Thyroid gland (tissue), 4 donors: ENCODE measurements at places on chromosomes 12 and 14. TPM values are rescaled to one million over a fixed set of nuclear protein-coding genes. Genes with fewer than 3 reads are reported as not detected.
A peak's percentile ranks its signal among the peaks of the same experiment; 100 is the strongest.

GRCh38 chr12:94779485-94779884, 129.1 kb upstream of the TMCC3 start:
- H3K36me3 ChIP-seq = no peaks in the 10 kb centered on the region
- no peak overlapping the region for H3K27ac ChIP-seq
- DNase-seq = no peak

DNA sequence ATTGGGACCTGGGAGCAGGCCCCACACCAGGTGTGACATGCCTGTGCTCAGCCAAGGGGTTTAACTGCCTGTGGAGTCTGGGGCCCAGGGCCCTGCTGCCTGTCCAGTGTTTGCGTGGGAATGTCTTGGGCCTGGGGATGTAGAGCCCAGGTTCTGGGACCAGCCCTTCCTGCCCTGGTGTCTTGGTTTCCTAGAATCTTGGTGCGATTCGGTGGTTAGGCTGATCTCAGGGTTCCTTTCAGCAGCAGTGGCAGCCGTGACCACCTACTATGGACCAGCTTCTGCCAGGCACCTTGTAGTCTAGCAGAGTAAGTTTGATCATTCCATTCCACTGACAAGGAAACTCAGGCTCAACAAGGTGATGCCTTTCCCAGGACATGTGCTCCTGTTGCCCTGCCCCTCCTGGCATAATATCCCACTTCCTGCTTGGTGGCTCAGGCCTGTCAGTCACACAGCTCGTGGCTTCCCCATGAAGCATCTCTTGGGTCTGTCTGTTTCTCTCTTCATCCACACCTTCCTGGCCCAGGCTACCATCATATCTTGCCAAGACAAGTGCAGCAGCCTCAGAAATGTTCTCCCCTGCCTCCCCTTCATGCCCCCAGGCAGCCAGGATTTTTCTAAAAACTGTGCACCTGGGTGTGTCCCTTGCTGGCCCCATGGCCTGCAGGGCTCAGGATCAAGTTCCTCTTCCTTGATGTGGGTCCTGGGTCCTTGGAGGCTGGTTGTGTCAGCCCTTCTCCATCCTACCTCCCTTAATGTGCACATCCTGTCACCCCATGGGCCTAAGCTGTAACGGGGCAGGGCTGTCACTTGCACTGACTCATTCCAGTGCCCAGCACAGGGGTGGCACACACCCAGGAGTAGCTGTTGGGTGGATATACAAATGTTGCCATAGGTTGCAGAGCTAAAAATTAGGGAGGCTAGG, 101.6 kb downstream of the SLC25A47 start:
- H3K4me1 ChIP-seq = no peaks in the 10 kb centered on the region
- no peak for DNase-seq
- H3K36me3 ChIP-seq = no peaks in the 10 kb centered on the region
- no peak overlapping the region for H3K4me3 ChIP-seq

The ATXN3 gene
- total RNA-seq = 28.0 TPM

The SLC5A8 gene
- total RNA-seq = 114 TPM

DNA sequence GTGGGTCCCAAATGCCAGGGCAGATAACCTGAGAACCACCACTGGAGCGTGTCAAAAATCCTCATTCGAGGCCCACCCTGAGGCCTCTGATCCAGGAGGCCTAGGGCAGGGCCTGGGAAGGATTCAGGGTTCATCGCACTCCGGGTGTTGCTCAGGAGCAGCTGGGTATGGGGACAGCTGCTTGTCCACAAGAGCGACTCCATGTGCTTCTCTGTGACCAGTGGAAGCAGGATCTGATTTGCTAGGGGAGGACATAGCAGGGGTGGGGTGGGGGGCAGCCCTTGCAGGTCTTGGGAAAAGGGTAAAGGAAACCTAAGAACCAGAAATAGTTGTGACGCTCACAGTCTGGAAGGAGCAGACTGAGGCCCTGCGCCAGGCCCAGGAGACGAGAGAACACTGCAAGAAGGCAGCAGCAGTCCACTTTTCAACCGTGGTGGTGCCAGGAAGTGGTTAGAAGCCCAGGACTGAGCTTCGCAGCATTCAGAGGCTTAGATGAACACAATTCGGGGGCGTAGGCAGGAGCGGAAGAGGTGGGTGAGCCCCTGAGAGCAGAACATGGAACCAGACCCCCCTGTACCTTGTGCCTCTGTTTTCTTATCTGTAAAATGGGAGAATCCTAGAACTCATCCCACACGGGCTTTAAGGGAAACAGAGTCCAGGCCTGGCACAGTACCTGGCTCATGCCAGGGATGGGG, 33.7 kb downstream of the ITPK1 start:
- H3K27ac ChIP-seq = peak overlapping the region; percentile 27
- H3K27me3 ChIP-seq = no peaks in the 10 kb centered on the region
- no peak overlapping the region for H3K4me3 ChIP-seq
- H3K36me3 ChIP-seq = no peaks in the 10 kb centered on the region
- no peak for DNase-seq
- H3K4me1 ChIP-seq = peaks cover 69% of the 10 kb centered on the region

- H3K27me3 ChIP-seq = no peaks in the 10 kb centered on the region
- H3K4me3 ChIP-seq = no peak overlapping the region
- no peak overlapping the region for H3K27ac ChIP-seq
- no peaks in the 10 kb centered on the region for H3K4me1 ChIP-seq
Observed at GRCh38 chr12:70619471-70620152, 17.6 kb downstream of the PTPRB start.

DNA sequence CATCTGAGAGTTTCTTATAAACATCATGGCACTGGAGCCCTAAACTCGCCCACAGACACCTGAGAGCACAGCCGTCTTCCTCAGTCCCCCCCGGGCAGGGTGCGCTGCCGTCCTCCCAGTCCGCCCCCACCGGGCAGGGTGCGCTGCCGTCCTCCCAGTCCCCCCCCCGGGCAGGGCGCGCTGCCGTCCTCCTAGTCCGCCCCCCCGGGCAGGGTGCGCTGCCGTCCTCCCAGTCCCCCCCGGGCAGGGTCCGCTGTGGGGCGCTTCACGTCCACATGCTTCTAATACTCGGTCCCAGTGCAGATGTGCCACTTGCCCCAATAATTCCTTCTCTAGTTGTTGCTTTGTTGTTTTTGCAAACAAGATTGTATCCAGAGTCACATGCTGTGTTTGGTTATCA, 6.9 kb upstream of the ADSS1 start:
- H3K27ac ChIP-seq = no peak overlapping the region
- H3K27me3 ChIP-seq = no peaks in the 10 kb centered on the region
- H3K4me1 ChIP-seq = no peaks in the 10 kb centered on the region
- DNase-seq = no peak
- H3K4me3 ChIP-seq = no peak overlapping the region

DNA sequence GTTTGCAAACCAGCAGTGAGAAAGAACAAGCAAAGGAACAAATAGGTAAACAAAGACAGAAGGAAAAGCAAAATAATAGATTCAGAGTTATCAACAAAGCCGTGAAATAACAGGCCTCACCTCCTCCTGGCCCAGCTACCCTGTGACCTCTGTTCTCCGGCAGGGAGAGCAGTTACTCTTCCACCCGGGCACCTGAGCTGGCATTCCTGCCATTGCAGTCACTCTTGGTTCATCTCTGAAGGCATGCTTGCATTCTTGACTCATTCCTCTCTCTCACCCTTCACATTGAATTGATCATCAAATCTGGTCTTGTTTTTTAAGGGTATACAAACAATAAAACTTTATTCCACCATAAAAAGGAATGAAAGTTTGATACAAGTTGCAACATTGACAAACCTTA, 95.1 kb downstream of the TTC8 start:
- H3K4me3 ChIP-seq = no peak overlapping the region
- no peak overlapping the region for H3K27ac ChIP-seq
- no peaks in the 10 kb centered on the region for H3K27me3 ChIP-seq

The COX8C gene
- not detected for total RNA-seq

The SLC25A47 gene
- total RNA-seq = not detected

- H3K27me3 ChIP-seq = no peaks in the 10 kb centered on the region
- H3K36me3 ChIP-seq = no peaks in the 10 kb centered on the region
- no peak overlapping the region for H3K27ac ChIP-seq
- peak; percentile 97 for DNase-seq
Observed at GRCh38 chr12:130498589-130499385, 161.1 kb downstream of the PIWIL1 start.

GRCh38 chr12:104677441-104678089, 220.8 kb downstream of the CHST11 start:
- H3K36me3 ChIP-seq = no peaks in the 10 kb centered on the region
- H3K4me3 ChIP-seq = no peak overlapping the region
- DNase-seq = no peak
- H3K4me1 ChIP-seq = peaks cover 8% of the 10 kb centered on the region
- no peak overlapping the region for H3K27ac ChIP-seq
- H3K27me3 ChIP-seq = no peaks in the 10 kb centered on the region

GRCh38 chr12:4303750-4304149, 17.3 kb upstream of the TIGAR start:
- no peak overlapping the region for H3K27ac ChIP-seq
- no peak for DNase-seq
- peaks cover 25% of the 10 kb centered on the region for H3K36me3 ChIP-seq

The C12orf50 gene
- 0.11 TPM for total RNA-seq

DNA sequence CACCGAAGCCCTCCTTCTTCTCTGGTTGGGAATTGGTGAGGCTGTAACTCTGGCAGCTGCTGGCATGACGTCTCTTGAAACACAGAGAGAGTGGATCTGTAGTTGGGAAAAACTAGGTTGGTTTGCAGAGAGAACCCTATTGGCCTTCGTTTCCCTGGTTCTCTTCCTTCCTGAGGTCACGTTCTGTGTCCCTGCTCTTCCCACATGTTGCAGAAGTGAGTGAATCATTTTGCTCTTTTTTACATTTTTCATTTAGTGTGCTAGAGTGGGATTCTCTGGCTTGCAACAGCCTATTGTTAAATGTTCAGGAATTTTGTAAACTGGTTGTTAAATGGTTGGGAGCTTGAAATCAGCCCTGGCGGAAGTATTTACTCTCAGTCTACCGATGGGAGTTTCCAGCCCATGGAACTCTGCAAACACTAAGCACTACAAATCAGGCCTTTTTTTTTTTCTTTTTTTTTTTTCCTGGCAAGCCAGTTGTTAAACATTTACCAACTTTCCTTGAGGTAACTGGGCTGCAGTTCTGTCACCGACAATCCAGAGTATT, 26.8 kb upstream of the CKAP4 start:
- H3K27ac ChIP-seq = no peak overlapping the region
- no peaks in the 10 kb centered on the region for H3K4me1 ChIP-seq
- H3K4me3 ChIP-seq = no peak overlapping the region

The LPAR5 gene
- total RNA-seq = 2.4 TPM

The TECPR2 gene
- 21.6 TPM for total RNA-seq

GRCh38 chr14:74601982-74602381, 10.1 kb downstream of the LTBP2 start:
- no peak for DNase-seq
- no peaks in the 10 kb centered on the region for H3K27me3 ChIP-seq
- peaks cover 84% of the 10 kb centered on the region for H3K4me1 ChIP-seq

- no peak overlapping the region for H3K4me3 ChIP-seq
- H3K27me3 ChIP-seq = no peaks in the 10 kb centered on the region
- peaks cover 64% of the 10 kb centered on the region for H3K4me1 ChIP-seq
- H3K27ac ChIP-seq = peak overlapping the region; percentile 93
Observed at GRCh38 chr14:61547186-61548069, 147.9 kb upstream of the HIF1A start.

DNA sequence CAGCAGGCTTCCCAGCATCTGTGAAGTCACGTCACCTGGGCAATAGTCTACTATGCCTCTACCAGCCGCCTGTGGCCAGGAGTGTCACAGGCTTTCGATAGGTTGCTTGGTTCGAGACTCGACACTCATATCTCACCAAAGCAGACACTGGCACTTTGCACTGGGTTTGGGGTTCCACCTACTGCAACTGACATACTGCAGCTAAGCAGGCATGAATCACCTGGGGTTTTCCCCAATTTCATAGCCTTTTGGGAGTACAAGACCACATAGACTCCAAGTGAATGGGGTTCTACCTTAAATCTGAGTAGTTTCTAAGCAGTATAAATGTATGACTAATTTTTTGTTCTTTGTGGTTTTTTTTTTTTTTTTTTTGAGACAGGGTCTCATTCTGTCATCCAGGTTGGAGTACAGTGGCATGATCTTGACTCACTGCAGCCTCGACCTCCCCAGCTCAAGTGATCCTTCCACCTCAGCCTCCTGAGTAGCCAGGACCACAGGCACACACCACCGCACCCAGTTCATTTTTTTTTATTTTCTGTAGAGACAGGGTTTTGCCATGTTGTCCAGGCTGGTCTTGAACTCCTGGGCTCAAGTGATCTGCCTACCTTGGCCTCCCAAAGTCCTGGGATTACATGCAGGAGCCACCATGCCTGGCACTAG, 32.1 kb downstream of the DMAC2L start:
- no peak overlapping the region for H3K4me3 ChIP-seq
- H3K27me3 ChIP-seq = no peaks in the 10 kb centered on the region

- H3K4me1 ChIP-seq = no peaks in the 10 kb centered on the region
- no peak overlapping the region for H3K27ac ChIP-seq
- DNase-seq = no peak
- no peak overlapping the region for H3K4me3 ChIP-seq
- no peaks in the 10 kb centered on the region for H3K36me3 ChIP-seq
Observed at GRCh38 chr12:66548338-66549049, 130.4 kb downstream of the GRIP1 start.

GRCh38 chr12:67594888-67595287, 53.7 kb upstream of the DYRK2 start:
- H3K36me3 ChIP-seq = no peaks in the 10 kb centered on the region
- no peaks in the 10 kb centered on the region for H3K27me3 ChIP-seq
- DNase-seq = no peak
- H3K4me1 ChIP-seq = peaks cover 11% of the 10 kb centered on the region
- no peak overlapping the region for H3K27ac ChIP-seq

DNA sequence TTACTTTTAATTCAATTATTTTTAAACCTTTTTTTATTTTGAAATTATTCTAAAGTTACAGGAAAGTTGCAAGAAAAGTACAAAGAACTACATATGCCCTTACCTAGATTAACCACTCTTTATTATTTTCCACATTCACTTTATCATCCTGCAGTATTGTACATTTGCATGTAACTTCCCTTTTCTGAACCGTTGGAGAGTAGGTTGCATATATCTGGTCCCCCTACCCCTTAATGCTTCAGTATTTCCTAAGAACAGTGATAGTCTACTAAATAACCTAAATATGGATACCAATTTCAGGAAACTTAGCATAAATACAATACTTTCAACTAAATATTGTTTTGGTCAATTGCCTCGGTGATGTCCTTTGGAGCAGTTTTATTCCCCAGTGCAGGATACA, 15.0 kb downstream of the G2E3 start:
- H3K27me3 ChIP-seq = no peaks in the 10 kb centered on the region
- H3K4me1 ChIP-seq = no peaks in the 10 kb centered on the region
- H3K27ac ChIP-seq = no peak overlapping the region
- H3K4me3 ChIP-seq = no peak overlapping the region

GRCh38 chr12:117126335-117126734, 27.1 kb upstream of the TESC start:
- peaks cover 50% of the 10 kb centered on the region for H3K4me1 ChIP-seq
- H3K27ac ChIP-seq = no peak overlapping the region
- DNase-seq = no peak
- H3K4me3 ChIP-seq = no peak overlapping the region

DNA sequence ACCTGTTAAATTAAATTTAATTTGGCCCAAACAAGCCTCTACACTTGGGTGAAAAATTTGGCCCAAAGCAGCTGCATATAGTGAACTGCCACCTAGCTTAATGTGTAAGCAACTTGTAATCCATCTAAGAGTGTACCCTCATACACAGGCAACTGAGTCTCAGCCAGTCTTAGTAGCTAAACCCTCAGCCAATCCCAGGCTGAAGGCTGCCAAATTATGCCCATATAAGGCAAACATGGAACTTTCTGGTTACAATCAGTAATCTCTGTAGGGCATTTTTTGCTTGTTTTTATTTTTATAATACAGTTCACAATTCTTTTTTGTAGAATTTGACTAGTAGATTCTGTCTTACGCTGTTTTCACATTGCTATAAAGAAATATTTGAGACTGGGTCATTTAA, 958.7 kb downstream of the FSCB start:
- no peak overlapping the region for H3K27ac ChIP-seq
- no peak overlapping the region for H3K4me3 ChIP-seq
- no peaks in the 10 kb centered on the region for H3K27me3 ChIP-seq
- H3K4me1 ChIP-seq = no peaks in the 10 kb centered on the region
- DNase-seq = no peak

The PLCZ1 gene
- total RNA-seq = not detected

The OAS1 gene
- 7.9 TPM for total RNA-seq
